ENCODE measurements at places on chromosomes 3 and 15. TPM values are rescaled to one million over a fixed set of nuclear protein-coding genes. Genes with fewer than 3 reads are reported as not detected.
A peak's percentile ranks its signal among the peaks of the same experiment; 100 is the strongest.

GRCh38 chr3:59920822-59921221 is 871.0 kb upstream of the CFAP20DC start:
- DNase-seq = no peak

DNA sequence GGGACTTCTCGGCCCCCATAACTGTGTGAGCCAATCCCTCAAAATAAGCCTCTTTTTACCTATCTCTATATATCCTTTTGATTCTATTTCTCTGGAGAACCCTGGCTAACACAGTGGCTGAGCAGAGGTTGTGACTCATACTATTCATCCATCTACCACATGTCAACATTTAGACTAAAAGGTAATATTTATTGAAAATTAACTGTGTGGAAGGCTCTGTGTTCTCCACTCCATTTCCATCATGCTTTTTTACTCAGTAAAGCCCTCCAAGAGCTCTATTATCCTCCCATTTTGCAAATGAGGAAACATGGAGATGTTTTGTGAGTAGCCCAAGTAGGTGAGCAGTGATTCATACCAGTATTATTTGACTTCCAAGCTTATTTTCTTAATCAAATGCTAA is 217.9 kb upstream of the DCBLD2 start:
- DNase-seq = no peak

- no peak for DNase-seq
Observed at GRCh38 chr3:120416868-120417267, 33.9 kb downstream of the FSTL1 start.

- DNase-seq = no peak
Observed at GRCh38 chr3:9833078-9833477, 10.7 kb downstream of the RPUSD3 start.

- no peak for DNase-seq
Observed at GRCh38 chr3:48585411-48585810, 9.7 kb downstream of the COL7A1 start.

- no peak for DNase-seq
Observed at GRCh38 chr3:132457286-132457685, 40.0 kb downstream of the DNAJC13 start.

- no peak for DNase-seq
Observed at GRCh38 chr3:96991800-96992365, 177.5 kb downstream of the EPHA6 start.

GRCh38 chr3:58241306-58242044 is 3.9 kb downstream of the ABHD6 start:
- DNase-seq = no peak

DNA sequence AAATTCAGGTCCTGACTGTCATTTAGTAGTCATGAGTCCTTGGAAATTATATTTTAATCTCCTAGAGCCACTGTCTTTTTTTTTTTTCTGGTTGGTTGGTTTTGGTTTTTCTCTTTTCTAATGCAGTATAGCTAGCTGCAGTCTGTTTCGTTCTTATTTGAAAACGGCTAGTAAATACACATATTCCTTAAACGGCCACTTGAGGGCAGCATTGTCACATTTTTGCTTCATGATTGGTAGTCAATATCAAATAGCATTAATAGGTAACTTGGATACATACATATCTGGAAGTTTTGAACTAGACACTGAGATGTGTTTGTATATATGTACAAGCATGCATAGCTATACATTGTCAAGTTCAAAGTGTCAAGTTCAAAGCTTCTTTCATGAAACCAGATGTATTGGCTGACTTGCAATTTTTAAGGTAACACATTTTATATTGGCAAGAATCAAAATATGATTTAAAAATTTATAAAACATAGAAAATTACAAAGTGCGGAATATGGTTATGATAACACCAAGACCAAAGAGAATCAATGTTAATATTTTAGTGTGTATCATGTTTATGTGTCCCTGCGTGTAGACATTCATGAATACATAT is 22.5 kb downstream of the GABRA5 start:
- DNase-seq = peak; percentile 76

DNA sequence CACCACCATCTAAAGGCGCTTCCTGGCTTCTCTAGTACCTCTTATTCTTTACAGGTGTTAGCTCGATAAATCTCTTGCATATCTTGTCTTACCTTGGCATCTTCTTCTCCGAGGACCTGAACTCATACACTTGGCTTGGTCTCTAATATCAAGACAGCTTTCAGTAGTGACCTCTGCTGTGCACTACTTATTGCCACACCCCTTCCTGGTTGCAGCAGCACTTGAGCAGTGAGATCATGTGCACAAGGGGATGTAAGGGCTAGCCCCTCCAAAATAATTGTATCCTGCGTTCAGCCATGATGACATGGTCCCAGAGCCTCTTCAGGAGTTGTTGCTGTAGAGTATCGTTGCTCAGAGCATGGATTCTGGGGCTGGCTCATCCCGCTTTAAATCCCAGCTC is 1.3 kb upstream of the PLA1A start:
- no peak for DNase-seq

GRCh38 chr3:150038830-150039229 is 68.1 kb upstream of the PFN2 start:
- no peak for DNase-seq

DNA sequence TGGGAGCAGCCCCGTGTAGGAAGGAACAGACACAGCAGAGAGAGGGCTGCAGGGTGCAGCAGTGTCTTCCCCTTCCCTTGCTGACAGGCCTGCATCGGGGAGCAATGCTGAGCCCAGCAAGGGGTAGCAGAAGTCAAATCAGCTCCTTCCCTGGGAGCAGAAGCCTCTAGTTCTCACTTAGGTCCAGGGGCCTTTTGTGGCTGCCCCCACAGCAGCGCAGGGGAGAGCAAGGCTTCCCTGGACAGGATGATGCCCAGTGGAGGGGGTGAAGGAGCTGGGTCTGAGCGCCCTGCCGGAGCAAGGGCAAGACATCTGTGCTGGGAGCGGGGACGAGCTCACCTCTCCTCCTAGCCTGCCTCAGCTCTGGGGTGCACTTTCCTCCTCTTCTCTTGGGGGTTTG is 827 bp downstream of the PLCB2 start:
- no peak for DNase-seq

DNA sequence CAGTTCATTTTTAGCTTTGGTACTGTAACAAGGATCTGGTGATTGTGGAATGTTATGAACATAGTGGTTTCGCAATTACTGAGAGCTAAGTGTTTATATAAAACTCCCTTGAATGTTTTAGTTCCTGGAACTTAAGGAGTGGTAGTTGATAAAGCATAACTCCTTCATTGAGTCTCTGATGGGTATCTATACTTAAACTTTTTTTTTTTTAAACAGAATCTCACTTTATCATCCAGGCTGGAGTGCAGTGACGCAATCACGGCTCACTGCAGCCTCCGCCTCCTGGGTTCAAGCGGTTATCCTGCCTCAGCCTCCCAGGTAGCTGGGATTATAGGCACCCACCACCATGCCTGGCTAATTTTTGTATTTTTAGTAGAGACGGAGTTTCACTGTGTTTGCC is 11.3 kb downstream of the PRKCI start:
- DNase-seq = no peak

- DNase-seq = no peak
Observed at GRCh38 chr3:158773845-158774830, 27.7 kb upstream of the MFSD1 start.

- peak; percentile 61 for DNase-seq
Observed at GRCh38 chr15:43928152-43928551, 101.3 kb downstream of the WDR76 start.

- no peak for DNase-seq
Observed at GRCh38 chr3:140359233-140359995, 318.4 kb upstream of the TRIM42 start.

- DNase-seq = no peak
Observed at GRCh38 chr3:38782148-38782547, 33.9 kb downstream of the SCN10A start.

The PRR20G gene
- total RNA-seq = not detected

The MKRN3 gene
- not detected for total RNA-seq

The TRIM42 gene
- total RNA-seq = not detected

The SV2B gene
- total RNA-seq = 0.46 TPM

The GRIP2 gene
- 6.9 TPM for total RNA-seq

The REC114 gene
- not detected for total RNA-seq

The ZSCAN29 gene
- total RNA-seq = 38.6 TPM

The PPP1R14D gene
- total RNA-seq = not detected
